Kidney glomerular epithelial cell (primary cell): ENCODE measurements at places on chromosomes 3 and 15.

GRCh38 chr3:54079314-54079713 is 43.0 kb upstream of the CACNA2D3 start:
- DNase-seq: no peak

GRCh38 chr15:67865766-67866165 is 25.9 kb upstream of the RNU6-1 start:
- DNase-seq: no peak

- DNase-seq: no peak
These were observed 98.9 kb upstream of the SLC6A6 start for GRCh38 chr3:14303336-14304100.

- no peak for DNase-seq
These were observed 177.0 kb downstream of the MAGI1 start for GRCh38 chr3:65861718-65862117.

DNA sequence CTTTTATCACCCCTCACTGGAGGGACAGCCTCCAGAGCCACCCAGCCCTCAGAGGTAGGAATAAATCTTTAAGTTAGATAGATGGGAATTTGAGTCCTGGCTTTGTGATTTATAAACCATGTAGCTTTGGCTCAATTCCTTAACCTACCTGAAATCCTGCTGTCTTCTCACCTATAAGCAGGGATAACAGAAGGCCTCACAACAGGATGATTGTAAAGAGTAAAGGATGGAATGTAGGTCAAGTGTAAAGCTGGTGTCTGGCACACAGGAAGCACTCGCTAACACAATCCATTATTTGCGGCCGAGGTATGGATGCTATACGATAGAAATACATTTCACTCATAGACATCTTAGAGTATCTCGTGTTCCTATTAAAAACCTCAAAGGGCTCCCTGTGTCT is 162.9 kb upstream of the LRTM1 start:
- DNase-seq: no peak

DNA sequence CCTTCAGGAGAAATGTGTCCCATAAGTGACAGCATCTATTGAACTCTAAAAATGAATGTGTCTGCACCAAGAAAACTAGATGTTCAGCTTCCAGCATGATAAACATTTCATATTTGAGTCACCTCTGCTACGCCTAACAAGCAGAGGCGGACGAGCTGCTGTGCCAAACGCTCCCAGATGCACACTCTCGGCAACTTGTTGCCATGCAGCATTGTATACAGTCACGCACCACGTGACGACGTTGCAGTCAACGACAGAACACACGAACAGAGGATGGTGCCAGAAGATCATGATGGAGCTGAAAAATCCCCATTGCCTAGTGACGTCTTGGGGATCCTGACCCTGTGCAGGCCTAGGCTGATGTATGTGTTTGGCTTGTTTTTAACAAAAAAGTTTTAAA is 137.5 kb downstream of the XXYLT1 start:
- DNase-seq: no peak

DNA sequence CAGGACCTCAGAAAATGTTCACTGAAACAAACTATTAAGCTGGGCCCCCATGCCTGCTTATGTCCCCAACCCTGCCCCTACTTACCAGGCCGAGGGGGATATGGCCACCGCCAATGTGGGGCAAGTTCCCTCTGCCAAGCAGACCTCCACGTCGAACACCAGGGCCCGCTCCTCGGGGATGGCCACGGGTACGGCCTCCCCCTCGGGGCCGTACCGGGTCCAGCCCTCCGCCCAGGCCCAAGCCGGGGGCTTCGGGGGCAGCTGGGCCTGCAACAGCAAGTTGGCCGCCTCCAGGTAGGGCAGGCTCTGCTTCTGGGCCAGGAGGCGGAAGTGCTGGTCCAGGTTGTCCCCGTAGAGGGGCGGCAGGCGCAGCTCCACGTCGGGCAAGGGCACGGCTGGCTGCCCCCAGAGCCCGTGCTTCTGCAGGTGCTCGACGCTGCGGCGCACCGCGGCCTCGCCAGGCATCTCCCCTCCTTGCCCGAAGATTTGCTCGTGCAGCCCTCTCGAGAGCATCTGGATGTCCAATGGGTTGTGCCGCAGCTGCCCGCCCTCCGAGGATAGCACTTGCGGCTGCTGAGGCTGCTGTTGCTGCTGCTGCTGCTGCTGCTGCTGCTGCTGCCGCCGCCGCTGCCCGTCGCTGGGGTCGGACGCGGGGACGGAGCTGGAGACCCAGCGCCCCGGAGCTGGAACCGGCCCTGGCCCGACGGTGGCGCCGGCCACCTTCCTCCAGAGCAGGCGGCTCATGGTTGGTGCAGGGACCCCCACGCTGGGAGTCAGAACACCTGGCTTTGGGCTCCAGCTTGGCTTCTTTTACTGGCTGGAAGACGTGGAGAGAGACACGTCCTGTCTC is 1.4 kb downstream of the POLG start:
- DNase-seq: no peak

GRCh38 chr3:75768303-75769017 is 16.9 kb downstream of the ZNF717 start:
- DNase-seq: no peak

DNA sequence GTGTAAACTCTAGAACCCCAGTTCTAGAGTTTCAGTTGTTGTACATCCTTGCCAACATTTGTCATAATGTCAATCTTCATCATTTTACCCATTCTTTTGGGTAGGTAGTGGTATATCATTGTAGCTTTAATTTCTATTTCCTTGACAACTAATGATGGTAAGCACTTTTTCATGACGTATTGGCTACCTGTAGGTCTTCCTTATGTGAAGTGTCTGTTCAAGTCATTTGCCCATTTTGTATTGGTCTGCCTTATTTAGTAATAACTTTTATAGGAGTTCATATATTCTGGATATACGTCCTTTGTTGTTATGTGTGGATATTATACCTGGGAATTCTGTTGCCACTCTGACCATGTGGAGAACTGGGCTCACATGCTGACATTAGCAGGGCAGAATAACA is 73.8 kb upstream of the ACTC1 start:
- DNase-seq: no peak

DNA sequence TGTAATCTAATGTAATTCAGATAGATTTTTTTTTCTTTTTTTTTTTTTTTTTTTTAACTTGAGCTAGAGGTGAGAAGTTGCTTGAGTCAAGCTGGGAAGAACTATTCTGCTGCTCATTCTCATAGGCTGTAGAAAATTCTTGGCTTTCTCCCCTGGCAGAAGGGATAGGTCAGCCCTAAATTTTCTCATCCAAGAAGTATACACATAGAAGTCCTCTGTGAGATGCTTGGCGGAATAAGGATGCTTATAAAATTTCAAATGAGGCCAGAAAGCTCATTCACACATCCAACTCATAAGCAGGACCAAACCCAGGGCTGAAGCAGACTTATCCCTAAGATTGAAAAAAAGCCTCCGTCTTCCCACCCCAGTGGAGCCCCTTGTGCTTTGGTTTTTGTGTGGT is 572.5 kb downstream of the SQOR start:
- no peak for DNase-seq

GRCh38 chr3:61371123-61371522 is 119.9 kb upstream of the FHIT start:
- DNase-seq: peak; percentile 26

DNA sequence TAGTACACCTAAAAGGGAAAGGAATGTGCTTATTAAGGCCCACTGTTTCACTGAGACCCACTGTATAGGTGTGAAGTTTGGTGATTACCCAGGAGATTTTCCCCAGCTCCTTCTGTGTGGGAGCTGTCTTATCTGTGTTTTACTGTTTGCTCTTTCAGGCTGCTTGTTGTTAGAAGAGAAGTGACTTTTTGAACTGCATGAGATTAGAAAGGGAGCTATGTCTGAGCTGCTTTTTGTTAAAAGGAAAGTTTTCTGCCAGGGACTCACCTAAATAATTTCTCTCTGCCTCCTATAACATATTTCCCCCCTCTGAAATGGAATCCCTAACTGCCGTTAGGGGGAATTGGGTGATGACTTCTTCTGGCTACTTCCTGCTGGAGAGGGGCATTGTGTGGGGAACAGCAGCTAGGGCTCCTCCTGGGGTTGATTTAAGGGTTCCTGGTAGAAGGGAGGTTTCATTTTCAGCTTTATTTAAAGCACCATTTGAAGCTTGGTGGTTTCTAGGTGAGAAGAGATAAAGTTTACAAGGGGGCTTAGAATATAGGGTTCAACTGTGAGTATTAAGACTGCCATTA is 77.1 kb upstream of the ATP11B start:
- DNase-seq: no peak

DNA sequence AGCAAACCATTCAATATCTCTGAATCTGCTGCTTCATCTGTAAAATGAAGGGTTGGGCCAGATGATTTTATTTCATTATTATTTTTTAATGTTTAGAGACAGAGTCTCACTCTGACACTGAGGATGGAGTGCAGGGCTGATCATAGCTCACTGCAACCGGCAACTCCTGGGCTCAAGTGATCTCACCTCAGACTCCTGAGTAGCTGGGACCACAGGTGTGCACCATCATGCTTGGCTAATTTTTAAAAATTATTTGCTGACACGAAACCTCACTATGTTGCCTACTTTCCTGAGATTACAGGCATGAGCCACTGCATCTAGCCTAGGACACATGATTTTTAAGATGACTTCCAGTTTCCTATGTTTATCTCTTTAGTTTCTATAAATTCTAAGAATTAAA is 105.8 kb downstream of the P3H2 start:
- DNase-seq: no peak

- DNase-seq: peak; percentile 38
These were observed 18.2 kb downstream of the ABTB1 start for GRCh38 chr3:127690823-127691452.

DNA sequence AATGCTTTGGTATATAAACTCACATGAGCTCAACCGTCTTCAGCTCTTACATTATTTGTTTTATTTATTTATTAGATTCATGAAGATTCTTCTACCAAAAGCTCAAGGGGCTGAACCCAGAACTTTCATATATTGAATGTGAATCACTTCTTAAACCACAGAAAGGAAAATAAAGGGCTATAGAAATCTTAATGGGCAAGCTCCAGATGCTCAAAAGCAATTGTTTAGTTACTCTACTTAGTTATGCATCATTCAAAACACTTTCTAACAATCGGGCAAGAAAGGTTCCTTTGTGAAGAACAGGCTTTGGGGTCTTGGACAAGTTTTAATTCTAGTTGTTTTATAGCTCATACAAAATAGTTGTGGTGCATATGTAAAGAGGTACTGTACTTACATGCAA is 380.2 kb downstream of the TIGIT start:
- no peak for DNase-seq

DNA sequence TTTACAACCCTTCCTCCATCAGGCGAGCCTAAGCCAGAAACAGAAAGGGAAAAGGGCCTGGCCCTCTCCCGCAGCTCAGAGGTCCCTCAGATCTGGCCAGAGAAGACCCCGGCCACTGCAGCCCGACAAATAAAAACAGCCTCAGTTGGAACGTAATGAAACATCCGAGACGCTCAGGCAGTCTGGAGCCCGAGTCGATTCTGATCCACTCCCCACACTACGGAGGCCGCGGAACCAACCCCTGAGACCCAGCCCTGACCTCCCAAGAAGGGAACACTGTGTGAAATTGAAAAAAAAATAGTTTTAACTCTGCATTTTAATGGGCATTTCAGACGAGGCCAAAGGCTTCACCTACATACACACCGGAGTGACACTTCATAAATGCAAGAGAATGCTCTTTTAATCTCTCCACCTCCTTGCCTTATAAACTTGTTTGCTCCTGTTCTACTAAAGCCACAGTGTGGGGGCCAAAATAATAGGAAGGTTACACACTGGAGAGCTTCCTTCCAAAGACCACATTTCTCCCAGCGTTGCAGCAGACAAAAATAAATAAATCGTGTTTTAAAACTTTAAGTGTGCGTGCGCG is 3.7 kb downstream of the MEIS2 start:
- DNase-seq: no peak

DNA sequence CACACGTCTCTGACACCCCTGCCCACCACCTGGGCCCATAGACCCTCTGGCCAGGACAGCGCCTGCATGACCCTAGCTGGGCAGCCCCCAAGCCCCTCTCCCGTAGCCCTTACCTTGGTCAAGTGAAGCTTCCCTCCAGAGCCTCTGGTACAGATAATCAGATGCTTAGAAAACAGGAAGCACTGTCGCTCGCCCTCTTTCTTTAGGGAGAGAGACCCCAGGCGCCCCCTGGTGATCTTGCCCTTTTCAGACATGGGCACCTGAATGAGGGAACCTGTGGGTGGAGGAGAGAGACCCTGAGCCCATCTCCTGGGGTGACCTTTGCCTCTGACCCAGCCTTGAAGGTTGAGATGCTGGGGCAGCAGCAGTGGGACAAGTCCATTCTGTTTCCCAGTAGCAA is 65.4 kb downstream of the RASGRF1 start:
- DNase-seq: no peak

- no peak for DNase-seq
These were observed 755 bp downstream of the PTPN9 start for GRCh38 chr15:75578173-75578947.

DNA sequence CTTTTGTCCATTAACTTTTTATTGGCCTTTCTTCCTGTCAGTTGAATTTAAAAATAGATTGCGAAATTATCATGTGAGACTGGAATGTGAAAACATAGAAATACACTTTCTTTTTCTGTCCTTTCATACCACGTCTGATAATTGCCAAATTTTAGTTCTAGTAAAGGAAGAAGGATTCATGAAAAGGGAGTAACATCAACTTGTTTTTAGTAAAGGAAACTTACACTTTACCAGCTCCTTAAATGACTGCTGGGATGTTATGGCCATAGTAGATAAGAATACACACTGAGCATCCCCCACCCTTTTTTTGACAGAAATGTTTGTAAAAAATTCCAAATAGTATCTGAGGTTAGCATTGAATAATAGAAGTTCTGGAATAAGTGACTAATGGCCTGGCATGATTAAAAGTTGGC is 137.9 kb downstream of the NEO1 start:
- no peak for DNase-seq

DNA sequence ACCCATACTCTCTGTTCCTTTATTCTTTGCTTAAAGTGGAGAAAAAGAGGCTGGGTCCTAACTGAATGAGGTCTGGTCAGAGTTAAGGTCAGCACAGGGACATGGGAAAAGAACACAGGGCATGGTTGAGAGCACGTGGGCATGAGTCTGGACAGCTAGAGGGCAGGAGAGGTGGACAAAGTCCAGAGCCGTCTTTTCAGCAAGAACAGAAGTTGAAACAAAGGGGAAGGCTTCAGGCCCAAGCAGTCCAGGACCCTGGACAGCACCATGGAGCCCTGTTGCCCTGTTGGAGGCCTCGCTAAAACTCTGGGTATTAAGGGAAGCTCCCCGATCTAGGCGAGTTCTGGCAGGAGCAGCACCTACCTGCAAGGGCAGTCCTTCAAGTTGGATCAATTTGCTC is 50.7 kb downstream of the XYLB start:
- DNase-seq: peak; percentile 0

GRCh38 chr3:159950156-159950898 is 38.3 kb upstream of the IL12A start:
- DNase-seq: no peak

- DNase-seq: no peak
These were observed 122.5 kb downstream of the IGSF11 start for GRCh38 chr3:118912188-118912587.

GRCh38 chr3:122932251-122932967 is 95.2 kb downstream of the SEMA5B start:
- no peak for DNase-seq
